ENCODE measurements at places on chromosomes 7 and 10.

DNA sequence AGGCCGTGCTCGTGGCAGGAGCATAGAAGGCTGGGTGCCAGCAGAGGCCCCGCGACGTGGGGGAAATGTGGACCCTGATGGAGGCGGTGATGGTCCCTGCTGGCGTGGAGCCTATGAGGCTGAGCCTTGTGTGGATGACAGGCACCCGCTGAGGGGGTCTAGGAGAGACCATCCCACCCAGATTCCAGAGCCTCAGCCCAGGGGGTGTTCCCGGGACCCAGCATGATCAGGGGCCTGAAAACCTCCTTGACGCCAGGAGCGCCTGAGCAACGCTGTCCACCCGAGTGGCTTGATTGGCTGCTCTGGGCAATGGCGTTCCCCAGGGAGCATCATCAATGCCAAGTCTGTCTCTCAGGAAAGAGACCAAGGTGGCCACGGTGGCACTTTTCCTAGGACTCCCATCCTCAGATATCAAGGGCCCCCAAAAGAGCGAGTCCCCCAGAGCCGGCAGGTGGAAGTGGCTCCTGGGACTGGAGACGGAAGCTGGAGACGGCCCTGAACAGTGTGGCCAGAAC, 61.1 kb downstream of the PWWP2B start:
- no peak for DNase-seq

- no peak for DNase-seq
These were observed 22.7 kb downstream of the HOXA1 start for GRCh38 chr7:27073076-27073475.

DNA sequence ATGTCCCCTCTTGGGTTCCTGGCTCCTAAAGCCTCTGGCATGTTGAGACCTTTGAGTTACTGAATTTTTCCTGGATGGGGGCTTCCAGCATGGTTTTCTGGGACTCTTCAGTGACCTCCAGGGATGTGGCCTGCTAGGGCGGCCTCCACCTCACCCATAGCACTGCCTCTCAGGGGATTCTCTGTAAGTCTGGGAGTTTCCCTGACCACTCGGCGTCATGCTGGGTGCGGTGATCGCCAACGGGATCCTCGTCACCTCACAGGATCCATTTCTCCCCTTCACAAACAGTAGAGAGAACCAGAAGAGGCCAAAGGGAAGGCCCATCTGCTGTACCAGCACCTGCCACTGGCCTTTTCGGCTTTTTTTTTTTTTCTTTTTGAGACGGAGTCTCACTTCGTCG, 84.3 kb downstream of the NPTX2 start:
- DNase-seq, result no peak

DNA sequence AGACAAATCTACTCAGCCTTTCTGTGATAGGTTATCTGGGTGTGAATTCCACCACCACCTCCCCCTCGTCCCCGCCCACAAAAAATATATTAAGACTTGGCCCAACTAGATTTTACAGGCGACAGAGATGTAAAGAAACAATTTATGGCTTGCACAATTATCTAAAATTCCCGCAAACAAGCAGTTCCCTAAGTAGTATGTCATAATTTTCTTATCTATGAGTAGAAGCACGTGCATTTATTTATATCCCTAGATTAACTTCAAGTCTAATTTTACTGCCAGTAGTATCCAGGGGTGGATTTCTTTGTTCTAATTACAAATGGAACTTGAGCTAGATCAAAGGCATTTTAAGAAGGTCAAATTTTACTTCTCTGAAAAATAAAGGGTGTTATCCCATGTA, 1.7 kb downstream of the TSPAN12 start:
- no peak for DNase-seq
